GM12865 (cell line): ENCODE measurements at places on chromosomes 12 and 14.

- no peak for DNase-seq
These were observed 102.1 kb downstream of the DYRK2 start for GRCh38 chr12:67750513-67751183.

GRCh38 chr14:68191567-68192321 lies 372.2 kb downstream of the RAD51B start:
- no peak for DNase-seq

DNA sequence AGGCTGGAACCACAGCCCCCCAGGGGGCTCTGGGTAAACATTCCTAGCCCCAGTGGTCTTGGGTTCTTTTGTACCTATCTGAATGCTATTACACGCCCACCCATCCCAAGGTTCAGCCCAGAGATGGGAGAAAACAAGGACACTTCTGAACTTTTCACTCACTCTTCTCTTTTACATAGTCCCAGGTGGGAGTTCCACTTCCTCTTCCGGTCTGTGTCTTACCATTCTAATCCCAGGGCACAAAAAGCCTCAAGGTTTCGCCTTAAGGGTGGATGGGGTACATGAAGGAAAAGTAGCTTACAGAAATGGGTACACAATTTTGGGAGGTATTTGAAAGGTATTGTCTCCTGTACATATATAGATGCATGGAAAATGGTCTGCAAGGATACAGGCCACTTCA lies 79.0 kb downstream of the TMEM30B start:
- DNase-seq: no peak

DNA sequence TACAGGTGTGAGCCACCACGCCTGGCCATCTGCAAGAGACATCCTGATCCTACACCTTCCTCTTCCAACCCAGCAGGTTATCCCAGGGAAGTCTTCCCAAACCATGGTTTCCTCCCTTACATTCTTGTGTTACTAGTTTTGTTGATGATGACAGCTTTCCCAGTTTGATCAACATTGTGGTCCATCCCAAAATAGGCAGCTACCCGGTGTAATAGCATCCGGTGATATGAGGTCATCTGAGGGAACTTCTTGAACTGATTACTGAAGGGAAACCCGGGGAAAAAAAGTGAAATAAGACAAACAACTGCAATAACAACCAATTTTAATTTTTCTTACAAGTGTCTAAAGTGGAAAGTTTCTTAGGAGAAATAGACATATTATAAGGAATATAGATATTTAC lies 45.3 kb upstream of the STAC3 start:
- DNase-seq: no peak

DNA sequence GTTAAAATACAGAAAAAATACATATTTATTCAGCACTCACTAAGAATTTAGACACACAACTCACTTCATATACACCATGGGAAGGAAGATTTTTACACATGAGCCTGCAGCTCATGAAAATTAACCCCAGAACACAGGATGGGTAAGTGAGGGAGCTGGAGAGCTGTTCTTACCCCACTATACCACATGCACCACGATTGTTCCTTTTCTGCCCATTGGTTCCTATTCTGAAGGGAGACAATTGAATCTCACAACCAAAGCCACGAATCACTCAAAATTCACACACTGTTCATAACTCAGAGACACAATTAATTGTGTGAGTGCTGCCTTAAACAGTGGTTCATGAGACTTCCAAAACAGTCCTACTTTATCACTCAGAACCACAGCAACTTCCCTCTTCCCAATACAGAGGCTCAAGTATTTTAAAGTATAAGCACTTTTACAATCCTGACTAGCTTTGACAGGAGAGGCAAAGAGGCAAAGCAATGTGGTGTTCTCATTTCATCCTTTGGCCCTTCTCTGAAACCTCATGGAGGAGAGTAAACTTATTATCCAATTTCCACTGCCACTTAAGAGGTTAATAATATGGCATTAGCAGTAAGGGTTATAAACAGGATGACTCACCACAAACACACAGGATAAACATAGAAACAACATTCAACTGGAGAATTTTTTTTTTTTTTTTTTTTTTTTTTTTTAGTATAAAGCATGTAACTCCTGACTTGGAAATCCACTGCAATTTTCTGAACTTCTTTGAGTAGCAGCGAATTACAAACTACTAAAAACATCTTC lies 59.5 kb downstream of the ITPR2 start:
- no peak for DNase-seq

- no peak for DNase-seq
These were observed 933.1 kb upstream of the FBXO33 start for GRCh38 chr14:40365305-40365704.

GRCh38 chr12:58225203-58225877 lies 284.0 kb downstream of the ATP23 start:
- DNase-seq: no peak

DNA sequence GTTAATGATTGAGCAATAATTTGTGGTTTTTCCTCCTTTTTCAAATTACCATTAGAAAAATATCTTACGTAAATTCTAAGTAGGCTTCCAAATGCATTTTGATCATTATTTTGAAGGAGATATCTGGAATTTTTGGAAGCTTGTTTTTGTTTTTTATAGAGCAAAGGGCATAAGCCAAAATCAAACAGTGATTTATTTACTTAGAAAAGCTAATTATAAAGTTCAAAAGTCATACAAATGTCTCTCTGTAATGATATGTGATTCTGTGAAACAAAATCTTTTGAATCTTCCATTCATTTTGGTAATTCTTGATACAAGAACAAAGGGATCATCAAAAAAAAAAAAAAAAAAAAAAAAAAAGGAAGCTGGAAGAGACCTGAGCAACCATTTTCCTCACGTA lies 416.8 kb downstream of the ETNK1 start:
- no peak for DNase-seq

GRCh38 chr12:54039417-54040147 lies 6.7 kb downstream of the HOXC5 start:
- no peak for DNase-seq

DNA sequence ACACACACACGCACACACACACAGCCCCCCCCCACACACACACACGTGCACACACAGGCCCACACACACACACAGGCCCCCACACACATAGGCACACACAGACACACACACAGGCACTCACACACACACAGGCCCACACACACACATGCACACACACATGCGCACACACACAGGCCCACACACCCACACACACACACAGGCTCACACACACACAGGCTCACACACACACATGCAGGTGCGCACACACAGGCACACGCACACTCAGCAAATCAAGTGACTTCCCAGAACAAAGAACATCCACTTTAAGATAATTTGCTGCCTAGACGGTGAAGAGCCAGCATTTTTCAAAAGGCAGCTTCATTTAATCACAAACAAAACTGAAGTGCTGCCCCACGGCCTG lies 78.5 kb upstream of the FBRSL1 start:
- DNase-seq: no peak

DNA sequence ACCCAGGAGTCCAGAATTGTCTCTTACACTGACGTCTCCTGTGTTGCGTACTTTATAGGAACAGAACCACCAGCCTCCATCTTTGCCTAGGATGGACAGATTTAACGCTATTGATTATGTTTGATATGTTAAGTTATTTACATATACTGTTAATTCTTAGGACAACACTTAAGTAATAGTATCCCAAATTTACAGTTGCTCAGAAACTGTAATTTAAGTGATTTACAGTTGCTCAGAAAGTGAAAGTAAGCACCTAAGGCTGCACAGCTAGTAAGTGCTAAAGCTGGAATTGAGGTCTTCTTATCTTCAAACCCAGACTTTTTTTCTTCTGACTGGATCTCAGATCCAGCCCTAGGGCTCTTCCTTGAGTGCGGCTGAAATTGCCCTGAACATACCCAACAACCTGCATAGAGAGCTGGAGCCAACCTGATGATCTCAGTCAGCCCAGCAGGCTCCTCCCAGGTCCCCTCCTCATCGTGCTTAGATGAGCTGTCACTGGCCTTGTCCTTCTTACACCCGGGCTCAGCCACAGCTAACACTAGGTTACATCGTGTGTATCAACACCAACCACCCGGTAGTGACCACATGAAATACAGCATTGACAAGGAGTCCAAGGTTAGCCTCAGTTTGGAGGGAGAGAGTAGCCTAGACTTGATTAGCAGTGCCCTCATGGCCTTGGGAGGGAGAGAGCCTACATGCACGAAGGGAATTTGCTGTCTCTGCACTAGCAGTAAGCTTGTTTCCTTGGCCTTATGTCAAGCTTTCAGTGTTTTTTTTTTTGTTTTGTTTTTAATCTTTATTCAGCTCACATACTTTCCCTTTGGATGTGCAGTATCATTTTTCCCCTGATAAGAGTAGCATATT lies 111.1 kb upstream of the ARHGAP5 start:
- DNase-seq: no peak

GRCh38 chr14:104112609-104113571 lies 25.5 kb upstream of the KIF26A start:
- DNase-seq: no peak

- no peak for DNase-seq
These were observed 206.0 kb downstream of the MYRFL start for GRCh38 chr12:70031046-70031445.

DNA sequence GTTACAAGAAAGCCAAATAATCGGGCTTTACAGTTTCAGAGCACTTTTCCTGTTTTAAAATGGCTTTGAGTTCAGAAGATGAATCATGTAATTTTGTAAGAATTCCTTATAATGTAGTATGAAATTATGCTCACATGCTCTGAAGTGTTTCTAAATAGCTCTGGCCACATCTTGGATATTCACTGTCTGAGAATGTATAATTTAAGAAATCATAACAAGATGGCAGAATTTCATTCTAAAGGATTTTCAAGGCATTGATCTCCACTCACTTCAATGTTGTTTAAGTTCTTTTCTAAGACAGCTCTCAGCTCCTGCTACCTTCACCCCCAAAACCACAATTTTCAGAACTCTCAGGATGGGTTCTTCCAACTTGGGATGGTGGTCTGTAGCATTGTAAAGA lies 180.1 kb downstream of the DACT1 start:
- no peak for DNase-seq
